ENCODE measurements at places on chromosomes 7 and 10. TPM values are rescaled to one million over a fixed set of nuclear protein-coding genes. Genes with fewer than 3 reads are reported as not detected.

DNA sequence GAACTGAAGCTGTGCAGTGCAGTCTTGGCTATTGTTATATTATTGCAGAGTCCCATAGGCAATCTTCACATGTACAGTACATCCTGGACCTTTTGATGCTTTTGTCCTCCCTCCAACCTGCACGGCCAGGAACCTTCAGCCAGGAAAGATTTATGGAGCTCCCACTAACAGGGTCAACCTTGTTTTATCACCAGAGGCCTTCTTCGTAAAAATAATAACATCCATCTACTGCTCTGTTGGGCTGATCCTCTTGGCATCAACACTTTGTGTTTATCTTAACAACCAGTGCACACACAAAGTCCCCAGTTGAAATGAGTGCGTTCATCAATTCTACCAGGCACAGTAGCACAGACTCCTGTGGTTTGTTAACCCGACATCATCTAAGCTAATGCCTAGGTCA lies 72.4 kb downstream of the AGMO start:
- no peak for DNase-seq

DNA sequence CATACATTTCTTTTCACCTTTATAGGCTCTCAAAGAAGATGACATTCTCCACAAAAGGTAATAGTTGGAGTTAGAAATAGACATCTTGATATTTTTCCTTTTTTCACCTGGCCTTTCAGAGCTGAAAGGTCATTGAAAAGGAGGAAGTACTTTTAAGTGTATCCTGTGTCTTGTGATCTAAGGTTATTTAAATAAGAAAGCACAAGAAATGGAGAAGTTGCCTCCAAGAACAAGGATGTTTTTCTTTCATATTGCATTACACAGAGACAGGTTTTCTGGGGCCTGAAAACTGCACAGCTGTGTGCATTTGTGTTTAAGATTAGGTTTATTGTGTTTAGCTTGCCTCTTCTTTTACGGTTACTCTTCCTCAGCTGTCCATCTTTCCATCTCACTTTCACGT lies 103.4 kb upstream of the SEMA3D start:
- no peak for DNase-seq

- DNase-seq, result no peak
Measured at GRCh38 chr10:119242186-119242585, 34.8 kb downstream of the GRK5 start.

DNA sequence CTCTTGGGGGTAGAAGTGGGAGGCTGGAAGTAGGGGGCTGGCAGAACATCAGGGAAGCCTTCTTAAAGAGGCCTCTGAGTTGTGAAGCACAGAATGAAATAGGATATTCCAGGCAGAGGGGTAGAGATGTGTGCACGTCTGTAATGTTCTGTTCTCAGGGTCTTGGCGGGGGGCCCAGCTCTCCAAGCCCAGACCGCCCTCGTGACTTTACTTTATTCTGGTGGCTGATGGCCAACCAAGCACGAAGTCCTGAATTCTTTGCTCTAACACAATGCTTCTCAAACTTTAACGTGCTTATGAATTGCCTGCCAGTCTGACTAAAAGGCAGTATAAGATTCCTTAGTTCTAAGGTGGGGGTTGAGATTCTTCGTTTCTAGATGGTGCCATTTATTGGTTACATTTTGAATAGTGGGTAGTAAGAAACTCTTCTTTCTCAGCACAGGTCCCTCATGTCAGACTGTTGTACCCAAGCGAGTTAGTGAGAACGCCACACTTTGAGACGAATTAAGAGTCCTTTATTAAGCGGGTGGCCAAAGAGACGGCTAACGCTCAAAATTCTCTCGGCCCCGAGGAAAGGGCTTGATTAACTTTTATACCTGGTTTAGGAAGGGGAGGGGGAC lies 8.2 kb downstream of the PRXL2A start:
- no peak for DNase-seq

DNA sequence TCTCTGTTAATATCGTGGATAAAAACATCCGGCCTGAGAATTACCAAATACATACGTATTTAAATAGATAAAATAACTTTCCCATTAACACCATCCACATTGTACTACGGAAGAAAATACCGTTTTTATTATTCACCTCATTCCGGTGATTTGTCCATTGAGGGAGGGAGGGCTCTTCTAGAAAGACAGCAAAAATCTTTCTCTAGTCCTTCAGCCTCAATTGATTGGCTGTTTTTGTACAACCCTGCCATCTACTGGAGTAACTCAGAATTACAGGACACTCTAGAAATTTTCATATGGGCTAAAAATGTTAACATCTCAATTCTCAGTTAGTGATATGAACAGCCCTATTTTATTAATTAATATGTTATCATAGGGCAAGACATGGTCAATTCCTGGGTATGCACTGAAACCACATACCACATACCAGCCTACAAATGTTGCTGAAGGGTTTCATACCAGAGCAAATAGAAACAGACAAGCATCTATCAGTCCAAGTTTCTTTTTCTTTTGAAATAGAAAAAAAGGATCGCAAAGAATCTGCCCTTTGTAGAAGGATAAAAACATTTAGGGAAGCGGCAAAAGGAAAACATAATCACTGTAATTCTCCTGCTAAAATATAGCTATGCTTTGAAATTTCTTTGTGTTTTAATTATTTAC lies 55.8 kb upstream of the CDCA7L start:
- DNase-seq, result peak; percentile 80

DNA sequence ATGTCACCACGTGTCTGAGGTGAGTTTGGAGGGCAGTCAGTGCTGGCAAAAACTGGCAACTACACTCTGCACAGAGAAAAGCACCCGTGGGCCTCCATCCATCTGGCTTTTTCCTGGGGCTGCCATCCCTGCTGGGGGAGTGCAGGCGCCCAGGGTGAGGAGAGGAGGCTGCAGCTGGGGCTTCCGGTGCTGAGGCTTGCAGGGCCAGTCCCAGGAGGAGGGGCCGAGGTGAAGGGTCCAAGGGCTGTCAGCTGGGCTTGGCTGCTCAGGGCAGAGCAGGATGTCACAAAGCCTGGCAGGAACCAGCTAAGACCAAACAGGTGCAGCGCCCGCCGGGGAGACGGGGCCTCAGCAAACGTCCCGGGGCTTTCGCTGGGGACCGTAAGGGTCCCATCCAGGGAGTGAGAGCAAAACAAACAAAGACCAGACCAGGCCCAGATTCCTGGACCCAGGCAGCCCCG lies 77.2 kb downstream of the CFAP46 start:
- DNase-seq, result no peak

GRCh38 chr7:128713794-128714193 lies 25.4 kb upstream of the CALU start:
- peak; percentile 11 for DNase-seq

- DNase-seq, result no peak
Measured at GRCh38 chr7:73572767-73573186, 5.6 kb downstream of the TBL2 start.

- peak; percentile 7 for DNase-seq
Measured at GRCh38 chr7:155119801-155120382, 49.8 kb downstream of the HTR5A start.

DDC gene
- not detected for polyA plus RNA-seq

TMEM196 gene
- not detected for polyA plus RNA-seq

GALNT17 gene
- polyA plus RNA-seq, result not detected

LIPN gene
- polyA plus RNA-seq, result not detected

All from IMR-90 (cell line).